ENCODE measurements at places on chromosomes 12 and 14. TPM values are rescaled to one million over a fixed set of nuclear protein-coding genes. Genes with fewer than 3 reads are reported as not detected.

SLC25A47 gene
- not detected for total RNA-seq

LRRC10 gene
- total RNA-seq: not detected

KLRG1 gene
- total RNA-seq: 3.7 TPM

PTCSC3 gene
- total RNA-seq: not detected

AMN gene
- 11.8 TPM for total RNA-seq

MGP gene
- total RNA-seq: 1,065 TPM

GRCh38 chr14:102086972-102087761, at the start of gene HSP90AA1:
Gene HSP90AA1 (minus strand): TSS chr14:102087044. CDS start chr14:102086378, 666 bp downstream.
- peaks cover 35% of the 10 kb centered on the region for H3K36me3 ChIP-seq
- H3K4me3 ChIP-seq: peak within 1 kb of the TSS; percentile 86
- DNase-seq: peak; percentile 94
- peak within 1 kb of the TSS; percentile 100 for H3K27ac ChIP-seq

GRCh38 chr14:96635850-96636249, 133.7 kb downstream of the PAPOLA start:
- no peaks in the 10 kb centered on the region for H3K27me3 ChIP-seq
- no peak overlapping the region for H3K27ac ChIP-seq
- H3K36me3 ChIP-seq: no peaks in the 10 kb centered on the region
- H3K4me1 ChIP-seq: no peaks in the 10 kb centered on the region
- DNase-seq: no peak

GRCh38 chr12:69666798-69667197, 32.3 kb downstream of the BEST3 start:
- H3K36me3 ChIP-seq: no peaks in the 10 kb centered on the region
- DNase-seq: no peak
- no peaks in the 10 kb centered on the region for H3K27me3 ChIP-seq
- no peak overlapping the region for H3K4me3 ChIP-seq

DNA sequence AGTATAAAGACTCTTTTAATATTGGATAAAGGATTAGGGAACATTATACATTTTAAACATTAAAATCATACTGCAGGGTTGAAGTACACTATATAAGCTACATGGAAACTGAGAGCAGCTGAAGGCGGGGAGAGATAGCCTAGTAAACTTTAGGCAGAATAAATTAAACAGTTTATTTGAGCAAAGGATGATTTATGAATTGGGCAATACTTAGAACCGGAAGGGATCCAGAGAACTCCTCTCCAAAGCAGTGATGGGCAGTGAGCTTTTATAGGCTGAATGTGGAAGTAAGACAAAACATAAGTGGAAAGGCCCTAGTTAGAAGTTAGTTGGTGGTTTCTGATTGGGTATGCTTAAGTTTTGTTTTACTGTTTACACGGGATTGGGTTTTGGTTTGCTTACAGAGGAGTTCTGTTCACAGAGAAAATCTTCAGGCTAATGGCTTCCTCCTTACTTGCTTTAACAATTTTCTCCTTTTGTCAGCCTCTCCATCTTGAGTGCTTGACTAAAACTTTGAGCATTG, 18.9 kb downstream of the LEMD3 start:
- H3K36me3 ChIP-seq: no peaks in the 10 kb centered on the region
- H3K27me3 ChIP-seq: no peaks in the 10 kb centered on the region
- no peak overlapping the region for H3K27ac ChIP-seq
- DNase-seq: no peak
- no peak overlapping the region for H3K4me3 ChIP-seq

GRCh38 chr12:117749431-117749830, 219.4 kb downstream of the KSR2 start:
- no peak overlapping the region for H3K4me3 ChIP-seq
- H3K27ac ChIP-seq: no peak overlapping the region
- DNase-seq: no peak
- no peaks in the 10 kb centered on the region for H3K4me1 ChIP-seq

- H3K4me3 ChIP-seq: no peak overlapping the region
- H3K27me3 ChIP-seq: no peaks in the 10 kb centered on the region
- H3K27ac ChIP-seq: no peak overlapping the region
- no peak for DNase-seq
- no peaks in the 10 kb centered on the region for H3K4me1 ChIP-seq
- no peaks in the 10 kb centered on the region for H3K36me3 ChIP-seq
These were observed 29.0 kb downstream of the SLC2A3 start for GRCh38 chr12:7907009-7907408.

DNA sequence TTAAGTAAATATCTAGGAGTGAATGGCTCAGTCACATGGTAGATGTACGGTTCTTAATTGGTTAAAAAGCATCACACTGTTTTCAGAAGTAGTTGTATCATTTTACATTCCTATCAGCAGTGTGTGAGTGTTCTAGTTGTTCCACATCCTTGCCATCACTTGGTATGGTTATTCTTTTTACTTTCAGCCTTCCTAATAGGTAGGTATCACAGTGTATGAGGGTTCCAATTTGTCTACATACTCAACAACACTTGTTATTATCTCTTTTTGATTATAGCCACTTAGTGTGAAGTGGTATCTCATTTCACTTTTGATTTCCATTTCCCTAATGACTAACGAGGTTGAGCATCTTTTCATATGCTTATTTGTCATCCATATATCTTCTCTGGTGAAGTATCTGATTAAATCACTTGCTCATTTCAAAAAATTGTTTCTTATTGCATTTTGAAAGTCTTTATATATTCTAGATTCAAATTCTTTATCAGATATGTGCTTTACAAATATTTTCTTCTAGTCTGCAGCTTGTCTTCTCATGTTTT, 3.5 kb upstream of the SPRYD3 start:
- no peaks in the 10 kb centered on the region for H3K27me3 ChIP-seq
- H3K4me1 ChIP-seq: peaks cover 19% of the 10 kb centered on the region
- no peak for DNase-seq
- H3K4me3 ChIP-seq: no peak overlapping the region
- no peak overlapping the region for H3K27ac ChIP-seq
- no peaks in the 10 kb centered on the region for H3K36me3 ChIP-seq

DNA sequence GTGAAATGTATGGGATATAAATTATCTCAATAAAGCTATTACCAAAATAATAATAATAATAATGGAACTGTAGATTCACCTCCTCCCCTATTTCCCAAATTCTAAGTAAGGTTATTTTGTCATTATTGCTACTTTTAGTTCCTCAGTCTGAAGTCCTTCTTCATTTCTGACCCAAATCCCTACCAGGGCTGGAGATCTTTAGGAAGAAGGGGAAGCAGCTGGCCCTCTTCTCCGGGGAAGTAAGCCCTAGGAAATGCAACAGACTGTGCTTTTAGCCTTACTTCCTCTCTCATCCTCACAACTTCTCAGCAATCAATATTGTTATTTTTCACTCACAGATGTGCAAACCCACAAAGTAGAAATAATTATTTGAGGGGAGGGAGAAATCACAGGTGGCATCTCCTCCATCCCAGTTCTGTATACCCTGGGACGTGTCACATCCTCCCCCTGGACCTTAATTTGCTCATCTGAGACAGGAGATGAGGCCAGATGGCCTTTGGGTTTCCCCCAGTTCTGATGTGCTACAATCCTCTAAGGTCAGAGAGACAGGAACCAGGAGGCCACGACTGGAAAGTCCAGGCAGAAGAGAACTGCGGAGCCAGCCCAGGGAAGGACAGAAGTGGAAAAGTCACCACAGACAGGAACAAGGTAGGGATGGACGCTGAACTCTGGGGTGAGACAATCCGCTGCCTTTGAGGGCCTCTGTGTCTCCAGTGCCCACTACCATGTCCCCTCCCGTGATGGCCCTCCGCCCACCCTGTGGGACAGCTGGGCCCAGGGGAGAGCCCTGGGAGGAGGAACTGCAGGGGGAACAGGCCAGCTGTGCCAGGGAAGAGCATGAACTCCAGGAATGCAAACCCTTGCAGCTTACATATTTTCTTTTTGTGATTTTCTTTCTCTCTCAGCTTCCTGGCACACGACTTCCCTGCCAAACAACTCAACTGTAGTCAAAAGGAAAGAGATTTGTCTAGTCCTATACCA, 10.6 kb upstream of the TNFRSF1A start:
- H3K36me3 ChIP-seq: no peaks in the 10 kb centered on the region
- no peak for DNase-seq
- H3K27ac ChIP-seq: no peak overlapping the region
- H3K4me1 ChIP-seq: peaks cover 18% of the 10 kb centered on the region

GRCh38 chr12:30828686-30829085, 73.9 kb upstream of the CAPRIN2 start:
- H3K4me3 ChIP-seq: no peak overlapping the region
- DNase-seq: no peak
- H3K4me1 ChIP-seq: no peaks in the 10 kb centered on the region
- no peaks in the 10 kb centered on the region for H3K27me3 ChIP-seq
- no peaks in the 10 kb centered on the region for H3K36me3 ChIP-seq
- H3K27ac ChIP-seq: no peak overlapping the region

DNA sequence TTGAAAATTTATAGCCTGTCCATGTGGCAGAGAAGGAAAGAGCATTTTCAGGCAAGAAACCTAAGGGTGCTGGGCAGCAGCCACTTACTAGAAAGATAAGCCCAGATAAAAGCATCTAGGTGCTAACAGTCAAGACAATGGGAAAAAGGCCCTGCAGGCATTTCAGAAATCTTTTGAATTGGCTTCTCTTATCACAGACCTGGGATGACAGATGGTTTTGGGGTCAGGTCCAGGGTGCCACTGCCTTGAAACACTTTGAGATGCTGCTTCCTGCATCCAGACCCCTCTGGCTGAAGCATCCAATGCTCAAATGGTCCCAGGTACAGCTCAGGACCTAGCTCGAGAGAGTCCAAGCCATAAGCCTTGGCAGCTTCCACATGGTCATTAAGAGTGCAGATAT, 466.5 kb downstream of the FSCB start:
- H3K4me3 ChIP-seq: no peak overlapping the region
- DNase-seq: no peak
- no peaks in the 10 kb centered on the region for H3K27me3 ChIP-seq
- H3K36me3 ChIP-seq: no peaks in the 10 kb centered on the region

GRCh38 chr12:100267603-100268281, 765 bp downstream of the SCYL2 start:
- H3K4me1 ChIP-seq: peaks cover 39% of the 10 kb centered on the region
- H3K27me3 ChIP-seq: no peaks in the 10 kb centered on the region
- DNase-seq: no peak
- H3K4me3 ChIP-seq: peak overlapping the region; percentile 84

DNA sequence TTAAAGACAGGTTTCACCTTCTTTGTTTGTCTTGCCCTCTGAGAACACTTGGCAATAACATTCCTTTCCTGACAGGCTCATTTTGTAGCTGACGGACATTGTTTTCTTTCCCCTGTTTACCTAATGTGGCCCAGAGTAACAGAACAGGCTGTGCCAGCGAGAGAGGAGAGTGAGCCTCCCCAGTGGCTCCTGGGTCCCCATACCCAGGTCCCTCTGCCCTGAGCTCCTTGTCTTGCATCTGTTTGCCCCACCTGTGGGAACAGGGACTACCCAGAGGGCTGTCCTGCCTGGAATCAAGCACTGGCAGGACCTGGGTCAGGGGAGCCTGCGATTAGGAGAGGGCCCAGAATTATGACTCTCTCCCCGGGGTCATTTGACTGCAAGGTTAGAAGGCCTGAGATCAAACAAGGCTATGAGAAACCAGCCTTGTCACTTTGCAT, 222.9 kb downstream of the ZFP36L1 start:
- H3K27ac ChIP-seq: peak overlapping the region; percentile 39
- H3K4me1 ChIP-seq: peaks cover 35% of the 10 kb centered on the region
- H3K27me3 ChIP-seq: no peaks in the 10 kb centered on the region
- no peak overlapping the region for H3K4me3 ChIP-seq
- DNase-seq: no peak

DNA sequence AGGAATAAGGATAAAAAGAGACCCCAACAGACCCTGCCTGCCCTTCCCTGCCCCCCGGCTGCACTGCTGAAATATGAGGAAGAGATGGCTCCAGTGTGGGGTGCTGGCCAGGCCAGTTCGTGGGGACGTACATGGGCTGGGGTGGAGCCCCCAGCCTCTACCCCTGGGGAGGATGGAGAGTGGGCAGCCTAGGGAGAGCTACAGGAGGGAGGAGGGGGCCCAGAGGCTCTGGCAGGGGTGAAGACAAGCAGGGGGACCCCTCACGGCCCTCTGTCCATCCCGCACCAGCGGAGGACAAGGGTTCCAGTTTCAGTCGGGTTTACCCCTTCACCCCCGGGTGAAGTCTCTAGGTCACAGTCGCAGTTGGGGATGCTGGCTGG, 11.0 kb upstream of the RPLP0 start:
- peaks cover 56% of the 10 kb centered on the region for H3K36me3 ChIP-seq
- DNase-seq: no peak
- no peaks in the 10 kb centered on the region for H3K4me1 ChIP-seq
- H3K27me3 ChIP-seq: no peaks in the 10 kb centered on the region
- H3K4me3 ChIP-seq: no peak overlapping the region

GRCh38 chr14:65483647-65484046, 71.1 kb downstream of the FUT8 start:
- H3K4me3 ChIP-seq: no peak overlapping the region
- DNase-seq: no peak
- H3K36me3 ChIP-seq: no peaks in the 10 kb centered on the region
- H3K27ac ChIP-seq: no peak overlapping the region

- H3K4me1 ChIP-seq: no peaks in the 10 kb centered on the region
- no peaks in the 10 kb centered on the region for H3K36me3 ChIP-seq
- no peak for DNase-seq
- H3K27ac ChIP-seq: no peak overlapping the region
These were observed 110.6 kb downstream of the SYNE2 start for GRCh38 chr14:63963439-63963838.

DNA sequence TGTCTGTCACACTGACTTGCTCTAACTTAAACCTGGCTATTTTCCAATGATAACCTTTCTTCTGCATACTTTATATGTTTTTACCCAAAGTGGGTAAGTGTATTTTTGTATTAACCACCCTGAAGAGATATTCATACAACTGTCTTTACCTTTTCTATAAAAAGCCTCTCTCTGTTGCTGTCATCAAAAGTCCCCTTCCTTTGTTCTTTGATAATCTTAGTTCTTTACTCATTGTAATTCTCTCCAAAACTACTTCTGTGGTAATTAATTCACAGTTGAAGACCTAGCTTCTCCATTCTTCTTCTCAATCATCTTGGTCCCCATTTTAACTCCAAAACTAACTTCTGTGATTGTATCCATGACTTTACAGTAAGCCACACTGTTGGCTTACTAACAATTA, 479.7 kb upstream of the MGAT4C start:
- no peak for DNase-seq
- no peak overlapping the region for H3K27ac ChIP-seq
- H3K36me3 ChIP-seq: no peaks in the 10 kb centered on the region
- no peak overlapping the region for H3K4me3 ChIP-seq
- H3K27me3 ChIP-seq: no peaks in the 10 kb centered on the region

DNA sequence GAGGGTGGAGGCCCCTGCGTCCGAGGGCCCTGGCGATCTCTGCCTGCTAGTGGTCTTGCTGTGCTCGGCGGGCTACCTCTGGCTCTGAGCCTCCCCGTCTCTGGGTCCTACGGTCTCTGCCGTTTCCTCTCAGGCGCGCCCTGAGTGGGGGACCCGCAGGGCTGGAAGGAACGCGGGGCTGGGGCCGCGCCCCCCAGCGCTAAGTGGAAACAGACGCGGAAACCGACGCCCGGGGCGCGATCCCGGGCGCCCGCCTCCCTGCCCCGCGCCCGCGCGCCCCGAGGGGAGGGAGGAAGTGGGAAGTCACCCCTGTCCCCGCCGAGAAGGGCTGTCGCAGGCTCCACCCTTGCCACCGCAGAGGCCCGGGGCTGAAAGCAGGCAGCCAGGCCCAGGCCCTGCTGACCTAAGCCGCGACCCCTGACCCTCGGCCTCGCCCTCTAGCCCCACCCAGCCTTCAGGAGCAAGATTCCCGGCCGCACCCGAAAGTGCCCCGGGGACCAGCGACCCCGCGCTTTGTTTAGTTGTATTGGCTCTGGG, 831 bp downstream of the CRIP1 start:
- no peaks in the 10 kb centered on the region for H3K27me3 ChIP-seq
- H3K4me1 ChIP-seq: peaks cover 89% of the 10 kb centered on the region
- H3K36me3 ChIP-seq: no peaks in the 10 kb centered on the region
- H3K4me3 ChIP-seq: peak overlapping the region; percentile 48

GRCh38 chr12:107079172-107080011, 14.0 kb downstream of the CRY1 start:
- peaks cover 4% of the 10 kb centered on the region for H3K4me1 ChIP-seq
- no peak overlapping the region for H3K27ac ChIP-seq
- no peak for DNase-seq
- no peak overlapping the region for H3K4me3 ChIP-seq
- H3K36me3 ChIP-seq: no peaks in the 10 kb centered on the region
